ENCODE measurements at places on chromosomes 2 and 18. TPM values are rescaled to one million over a fixed set of nuclear protein-coding genes. Genes with fewer than 3 reads are reported as not detected.
A peak's percentile ranks its signal among the peaks of the same experiment; 100 is the strongest.

- DNase-seq = no peak
These were observed 2.3 kb upstream of the BCL11A start for GRCh38 chr2:60555783-60556139.

DNA sequence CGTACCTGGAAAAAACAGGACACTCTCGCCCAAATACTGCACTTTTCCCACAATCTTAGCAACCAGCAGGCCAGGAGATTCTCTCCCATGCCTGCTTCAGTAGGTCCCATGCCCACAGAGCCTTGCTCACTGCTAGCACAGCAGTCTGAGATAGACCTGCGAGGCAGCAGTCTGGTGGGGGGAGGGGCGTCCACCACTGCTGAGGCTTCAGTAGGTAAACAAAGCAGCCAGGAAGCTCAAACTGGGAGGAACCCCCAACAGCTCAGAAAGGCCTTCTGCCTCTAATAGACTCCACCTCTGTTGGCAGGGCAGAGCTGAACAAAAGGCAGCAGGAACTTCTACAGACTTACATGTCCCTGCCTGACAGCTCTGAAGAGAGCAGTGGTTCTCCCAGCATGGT, 1202.8 kb upstream of the ACVR2A start:
- DNase-seq = no peak

- no peak for DNase-seq
These were observed 16.3 kb upstream of the SLC1A4 start for GRCh38 chr2:64972876-64973275.

GRCh38 chr18:67876871-67877270, 360.4 kb upstream of the DSEL start:
- no peak for DNase-seq

DNA sequence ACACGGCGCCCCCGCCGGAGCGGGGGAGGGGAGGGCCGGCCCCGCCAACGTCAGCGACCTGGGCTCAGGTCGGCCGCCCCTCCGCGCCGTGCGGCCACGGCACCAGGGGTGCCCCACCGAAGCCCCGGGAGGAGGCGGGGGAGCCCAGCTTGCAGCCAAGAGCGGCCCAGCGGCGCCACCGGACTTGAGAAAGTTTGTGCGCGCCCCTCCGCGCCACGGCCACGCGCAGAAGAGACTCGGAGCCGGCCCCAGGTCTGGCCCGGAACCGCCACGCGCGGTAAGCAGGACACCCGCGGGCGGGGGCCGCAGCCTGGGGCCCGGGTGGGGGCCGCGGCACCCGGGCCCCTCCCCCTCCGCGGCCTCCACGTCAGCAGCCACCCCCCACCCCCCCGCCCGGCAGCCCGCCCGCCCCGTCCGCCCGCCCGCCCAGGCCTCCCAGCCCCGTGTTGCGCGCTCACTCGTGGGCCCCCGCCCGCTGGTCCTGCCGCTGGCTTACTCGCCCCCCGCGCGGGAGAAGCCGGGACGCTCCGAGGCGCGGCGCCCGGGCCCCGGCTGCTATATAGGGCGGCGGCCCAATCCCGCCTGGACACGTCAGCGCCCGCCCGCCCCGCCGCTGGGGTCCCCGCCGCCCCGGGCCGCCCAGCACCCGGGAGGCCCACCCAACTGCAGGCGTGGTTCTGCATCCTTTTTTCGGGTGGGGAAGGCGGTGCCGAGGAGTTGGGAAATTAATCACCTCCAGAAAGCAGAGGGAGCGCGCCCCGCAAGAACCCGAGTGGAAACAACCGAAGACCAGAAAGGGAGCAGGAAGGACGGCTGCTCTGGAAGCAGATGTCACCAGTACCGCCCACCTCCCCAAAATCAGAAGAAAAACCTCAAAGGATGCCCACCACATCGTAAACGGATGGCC, 42.9 kb downstream of the HDLBP start:
- DNase-seq = peak; percentile 69

DNA sequence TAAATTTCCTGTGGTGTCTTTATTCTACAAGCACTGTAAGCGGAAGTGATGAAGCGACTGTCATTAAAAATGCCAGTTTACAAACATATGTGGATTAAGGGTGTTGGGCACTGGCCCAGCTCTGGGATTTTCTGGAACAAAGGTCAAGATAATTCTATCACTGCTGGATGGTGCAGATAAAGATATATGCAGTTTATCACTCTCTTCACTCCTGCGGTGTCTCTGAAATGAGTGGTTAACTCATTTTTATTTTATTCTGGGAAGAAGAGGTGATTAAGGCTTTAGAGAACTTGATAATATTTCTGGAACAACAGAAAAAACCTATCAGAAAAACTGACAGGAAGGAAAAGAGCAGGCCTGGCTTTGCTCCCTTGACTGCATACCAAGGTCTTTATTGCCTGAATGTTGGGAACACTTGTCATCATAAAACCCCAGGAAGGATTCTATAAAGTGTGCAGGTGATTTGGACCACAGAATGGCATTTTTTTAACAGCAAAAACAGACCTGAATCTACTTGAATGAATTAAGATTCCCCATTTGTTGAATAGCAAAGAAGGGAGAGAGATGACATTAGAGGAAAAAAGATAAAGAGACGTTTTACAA, 32.4 kb downstream of the ABCB11 start:
- no peak for DNase-seq

DNA sequence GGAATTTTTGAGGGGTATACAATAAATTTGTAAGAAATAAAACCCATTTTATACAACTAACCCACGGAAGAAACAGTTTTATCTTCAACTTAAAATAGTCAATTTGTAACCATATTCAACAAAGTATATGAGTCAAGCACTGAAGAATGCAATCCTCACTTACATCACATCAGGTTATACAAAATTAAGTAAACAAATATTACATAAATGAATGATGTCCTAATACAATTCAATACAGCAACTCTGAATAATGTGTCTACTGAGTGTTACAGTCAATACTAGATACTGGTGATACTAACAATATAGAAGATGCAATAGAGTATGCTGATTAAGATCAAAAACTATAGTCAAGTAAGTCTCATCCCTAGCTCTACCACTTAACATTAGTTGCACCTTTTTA, 58.6 kb downstream of the FANCL start:
- no peak for DNase-seq

DNA sequence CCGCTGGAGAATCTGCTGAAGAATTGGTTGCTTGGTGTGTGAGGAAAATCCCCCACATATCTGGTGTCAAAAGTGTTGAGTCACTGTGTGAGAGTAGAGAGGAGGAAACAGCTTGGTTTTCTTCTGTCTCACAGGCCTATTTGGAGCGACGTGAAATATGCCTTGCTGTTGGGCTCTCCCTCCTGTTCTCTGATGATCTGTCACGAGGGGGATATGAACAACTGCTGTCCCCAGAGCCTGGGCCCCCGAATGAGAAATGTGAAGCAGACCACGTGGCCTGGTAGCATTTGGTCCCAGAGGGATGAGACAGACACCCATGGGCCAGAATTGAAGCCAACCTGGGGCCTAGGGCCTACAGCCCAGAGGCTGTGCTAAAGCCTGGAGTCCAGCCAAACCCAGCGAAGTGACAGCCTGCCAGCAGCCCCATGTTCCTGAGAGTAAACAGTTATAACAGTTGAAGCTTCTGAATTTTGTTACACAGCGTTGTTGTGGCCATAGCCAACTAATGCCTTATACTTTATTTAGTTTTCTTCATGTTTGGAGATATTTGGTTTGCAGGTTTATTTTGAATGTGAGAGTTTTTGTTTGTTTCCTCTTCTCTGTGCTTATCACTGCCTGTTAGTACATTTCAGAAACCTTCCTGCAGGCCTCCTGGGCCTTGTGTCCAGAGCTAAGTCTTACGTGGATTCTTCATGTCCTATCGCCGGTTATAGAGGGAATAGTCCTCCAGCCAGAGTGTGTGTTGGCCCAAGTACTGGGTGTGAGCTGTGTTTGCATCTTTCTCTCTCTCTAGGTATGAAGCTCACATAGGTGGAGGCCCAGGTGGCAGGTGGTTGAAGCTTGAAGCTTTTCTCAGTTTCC, 18.7 kb upstream of the COLEC12 start:
- no peak for DNase-seq

DNA sequence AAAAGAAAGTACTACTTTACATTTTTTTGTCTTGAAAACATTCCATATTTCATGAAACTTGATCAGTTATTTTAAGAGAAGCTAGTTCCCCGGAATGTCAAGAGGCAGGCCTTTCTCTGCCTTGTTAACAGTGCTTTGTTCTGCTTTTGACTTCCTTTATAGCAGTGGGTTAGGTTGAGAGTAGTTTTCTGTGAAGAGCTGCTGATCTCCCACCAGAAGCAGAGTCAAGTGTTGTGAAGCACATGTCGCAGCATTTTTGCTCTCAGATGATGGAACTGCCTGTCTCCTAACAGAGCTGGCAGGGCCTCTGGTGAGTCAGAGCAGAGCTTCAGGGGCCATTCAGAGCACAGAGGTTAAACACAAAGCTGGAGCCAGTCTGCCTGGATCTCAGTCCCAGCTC, 871.8 kb downstream of the SLC4A3 start:
- DNase-seq = no peak

DNA sequence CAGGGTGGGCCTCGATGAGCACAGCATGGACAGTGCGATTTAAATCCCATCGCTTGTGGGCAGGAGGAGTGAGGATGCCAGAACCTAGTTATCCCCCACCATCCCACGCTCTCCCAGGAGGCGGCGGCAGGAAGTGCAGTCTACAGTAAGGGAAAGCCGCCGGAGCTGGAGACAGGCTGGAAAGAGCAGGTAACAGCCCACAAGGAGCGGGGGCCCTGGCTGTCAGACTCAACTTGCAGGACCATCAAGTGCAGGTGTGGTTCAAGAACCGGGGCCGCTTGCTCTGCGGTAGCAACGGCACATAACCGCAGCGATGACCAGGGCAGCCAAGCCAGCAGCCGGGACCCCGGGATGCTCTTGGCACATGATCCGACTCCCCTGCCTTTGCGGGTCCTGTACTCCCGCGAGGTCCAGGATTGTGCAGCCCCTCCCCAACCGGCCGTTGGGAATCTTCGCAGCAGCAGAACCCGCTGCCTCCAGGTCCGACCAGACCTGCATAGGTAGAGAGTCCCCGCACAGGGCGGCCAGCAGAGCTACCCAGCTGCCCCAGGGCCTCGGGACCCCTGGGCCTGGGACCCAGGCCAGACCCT, 82.1 kb downstream of the BIN1 start:
- DNase-seq = peak; percentile 76

DNA sequence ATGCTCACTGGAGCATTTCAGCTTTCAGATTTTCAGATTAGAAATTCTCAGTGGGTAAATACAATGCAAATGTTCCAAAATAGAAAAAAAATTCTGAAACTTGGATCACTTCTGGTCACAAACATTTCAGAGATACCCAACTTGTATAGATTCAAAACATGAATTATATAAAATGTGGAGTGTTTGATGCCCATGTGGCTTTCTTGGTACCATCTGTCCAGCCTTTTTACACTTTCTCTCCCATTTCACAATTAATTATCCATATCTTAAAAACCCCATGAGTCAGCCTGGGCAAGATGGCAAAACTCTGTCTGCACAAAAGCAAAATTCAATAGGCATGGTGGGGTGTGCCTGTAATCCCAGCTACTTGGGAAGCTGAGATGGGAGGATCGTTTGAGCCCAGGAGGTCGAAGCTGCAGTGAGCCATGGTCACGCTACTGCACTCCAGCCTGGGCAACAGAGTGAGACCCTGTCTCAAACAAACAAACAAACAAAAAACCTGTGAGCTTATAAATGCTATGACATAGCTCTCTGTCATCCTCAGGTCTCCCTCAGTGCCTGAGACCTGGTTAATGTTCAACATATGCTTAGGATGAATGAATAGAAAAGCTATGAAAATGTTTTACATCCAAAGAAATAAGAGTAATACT, 146.3 kb upstream of the TTC39C start:
- no peak for DNase-seq

GRCh38 chr18:75554176-75554575, 126.7 kb upstream of the SMIM21 start:
- DNase-seq = no peak

GRCh38 chr2:151632993-151633565, 101.2 kb downstream of the NEB start:
- DNase-seq = no peak

DNA sequence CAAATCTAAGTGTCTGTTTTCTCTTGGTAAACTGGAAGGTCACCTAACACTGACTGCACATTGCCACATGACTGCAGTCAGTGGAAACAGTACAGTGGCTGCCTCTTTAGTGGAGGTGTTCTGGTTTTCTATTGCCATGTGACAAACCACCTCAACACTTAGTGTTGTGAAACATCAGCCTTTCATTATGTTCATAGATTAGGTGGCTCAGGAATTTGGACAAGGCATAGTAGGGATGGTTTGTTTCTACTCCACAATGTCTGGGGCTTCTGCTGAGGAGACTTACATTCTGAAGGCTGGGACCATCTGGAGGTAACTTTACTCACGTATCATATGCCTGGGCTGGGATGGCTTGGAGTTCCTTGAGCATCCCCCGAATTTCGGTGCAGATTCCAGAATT, 26.5 kb downstream of the CCDC85A start:
- no peak for DNase-seq

- DNase-seq = no peak
These were observed 90.3 kb downstream of the TMEM163 start for GRCh38 chr2:134628453-134628852.

DNA sequence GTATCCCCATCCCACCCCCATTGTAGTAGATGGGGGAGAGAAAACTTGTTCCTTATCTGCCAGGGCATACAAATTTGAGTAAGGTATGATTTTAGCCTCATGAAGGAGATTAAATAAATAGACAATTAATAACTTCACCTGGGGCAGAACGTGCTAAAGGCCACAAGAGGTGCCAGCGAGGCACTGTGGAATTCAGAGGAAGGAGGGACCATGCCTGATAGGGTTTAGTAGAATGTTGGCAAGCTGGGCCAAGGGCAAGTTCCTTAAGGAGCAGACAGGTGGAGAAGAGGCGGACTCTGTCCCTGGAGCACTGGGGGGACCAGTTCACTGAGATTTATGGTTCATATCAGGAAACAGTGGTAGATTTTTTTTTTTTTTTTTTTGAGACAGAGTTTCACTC, 22.5 kb downstream of the STAMBP start:
- DNase-seq = no peak

GRCh38 chr2:48113767-48114166, 207.5 kb upstream of the FBXO11 start:
- no peak for DNase-seq

- DNase-seq = no peak
These were observed 11.8 kb upstream of the SH3BP4 start for GRCh38 chr2:234939996-234940395.

- DNase-seq = no peak
These were observed 63.9 kb downstream of the ARHGAP15 start for GRCh38 chr2:143193121-143193520.

DNA sequence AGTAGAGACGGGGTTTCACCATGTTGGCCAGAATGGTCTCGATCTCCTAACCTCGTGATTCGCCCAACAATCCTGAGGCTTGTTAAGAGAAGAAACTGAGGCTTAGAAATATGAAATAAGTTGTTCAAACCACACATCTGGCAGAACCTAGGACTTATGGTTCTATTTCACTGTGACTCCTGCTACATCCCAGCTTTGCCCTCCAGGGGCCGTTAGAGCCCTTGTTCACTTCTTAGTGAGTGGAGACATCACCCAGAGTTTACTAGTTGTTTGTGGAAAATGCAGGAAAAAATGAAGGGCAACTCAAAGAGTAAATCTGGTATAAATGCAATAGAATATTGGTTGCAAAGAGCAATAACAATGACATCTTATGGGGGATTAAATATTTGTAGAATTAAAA, 43.9 kb downstream of the MARCHF4 start:
- no peak for DNase-seq

LIMS2 gene
- 22.5 TPM for polyA plus RNA-seq

CPLX4 gene
- not detected for polyA plus RNA-seq

KCNF1 gene
- 2.0 TPM for polyA plus RNA-seq

DYSF gene
- polyA plus RNA-seq = 22.8 TPM

GALR1 gene
- 0.08 TPM for polyA plus RNA-seq

CD28 gene
- 4.6 TPM for polyA plus RNA-seq

C2orf92 gene
- polyA plus RNA-seq = 17.7 TPM
